ENCODE measurements at places on chromosomes 13 and 19. TPM values are rescaled to one million over a fixed set of nuclear protein-coding genes. Genes with fewer than 3 reads are reported as not detected.

- DNase-seq = no peak
- no peaks in the 10 kb centered on the region for H3K27me3 ChIP-seq
- H3K36me3 ChIP-seq = no peaks in the 10 kb centered on the region
- H3K4me3 ChIP-seq = no peak overlapping the region
Observed at GRCh38 chr13:60679928-60680694, 283.1 kb downstream of the TDRD3 start.

- H3K4me3 ChIP-seq = no peak within 1 kb of the TSS
- no peak for DNase-seq
- H3K4me1 ChIP-seq = no peaks in the 10 kb centered on the region
Observed at GRCh38 chr19:6887316-6887715, at the start of gene ADGRE1. ADGRE1 (plus strand) TSS chr19:6887579; CDS start chr19:6887609, 30 bp downstream.

DNA sequence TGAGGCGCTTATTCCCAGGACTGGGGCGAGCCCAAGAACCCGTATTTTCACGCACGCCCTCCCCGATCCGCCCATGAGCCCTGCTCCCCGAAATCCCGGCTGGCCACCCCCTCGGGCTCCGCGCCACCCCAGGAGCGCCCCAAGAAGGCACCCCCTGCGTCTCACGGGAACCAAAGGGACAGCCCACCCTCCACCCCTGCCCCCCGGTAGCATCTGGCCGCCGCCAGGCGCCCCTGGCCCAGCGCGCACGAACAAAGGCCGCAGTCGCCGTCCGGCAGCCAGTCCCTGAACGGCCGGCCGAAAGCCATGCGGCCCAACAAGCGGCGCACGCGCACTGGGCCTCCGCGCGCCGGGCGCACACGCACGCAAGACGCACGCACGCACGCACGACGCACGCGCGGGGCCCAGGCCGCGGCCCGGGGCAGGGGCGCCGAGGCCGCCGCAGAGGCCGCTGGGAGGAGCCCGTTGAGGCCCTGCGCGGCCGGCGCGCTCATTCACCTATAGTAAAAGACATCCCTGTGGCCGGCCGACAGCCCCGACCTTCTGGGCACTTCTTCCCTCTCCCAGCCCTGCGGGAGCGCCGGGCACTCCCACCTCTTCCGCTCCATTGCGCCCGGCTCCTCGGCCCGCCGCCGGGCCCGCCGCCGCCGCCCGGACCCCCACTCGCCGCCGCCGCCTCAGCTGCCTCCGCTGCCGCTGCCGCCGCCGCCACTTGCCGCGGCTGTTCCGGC, 476 bp downstream of the MBD3 start:
- peak; percentile 57 for DNase-seq
- H3K36me3 ChIP-seq = peaks cover 30% of the 10 kb centered on the region
- H3K27me3 ChIP-seq = no peaks in the 10 kb centered on the region
- no peaks in the 10 kb centered on the region for H3K4me1 ChIP-seq
- peak overlapping the region; percentile 81 for H3K4me3 ChIP-seq
- peak overlapping the region; percentile 91 for H3K27ac ChIP-seq

GRCh38 chr13:106905380-106906162, 337.6 kb upstream of the ARGLU1 start:
- H3K4me3 ChIP-seq = no peak overlapping the region
- H3K27ac ChIP-seq = no peak overlapping the region
- H3K4me1 ChIP-seq = no peaks in the 10 kb centered on the region
- H3K36me3 ChIP-seq = no peaks in the 10 kb centered on the region
- DNase-seq = no peak

DNA sequence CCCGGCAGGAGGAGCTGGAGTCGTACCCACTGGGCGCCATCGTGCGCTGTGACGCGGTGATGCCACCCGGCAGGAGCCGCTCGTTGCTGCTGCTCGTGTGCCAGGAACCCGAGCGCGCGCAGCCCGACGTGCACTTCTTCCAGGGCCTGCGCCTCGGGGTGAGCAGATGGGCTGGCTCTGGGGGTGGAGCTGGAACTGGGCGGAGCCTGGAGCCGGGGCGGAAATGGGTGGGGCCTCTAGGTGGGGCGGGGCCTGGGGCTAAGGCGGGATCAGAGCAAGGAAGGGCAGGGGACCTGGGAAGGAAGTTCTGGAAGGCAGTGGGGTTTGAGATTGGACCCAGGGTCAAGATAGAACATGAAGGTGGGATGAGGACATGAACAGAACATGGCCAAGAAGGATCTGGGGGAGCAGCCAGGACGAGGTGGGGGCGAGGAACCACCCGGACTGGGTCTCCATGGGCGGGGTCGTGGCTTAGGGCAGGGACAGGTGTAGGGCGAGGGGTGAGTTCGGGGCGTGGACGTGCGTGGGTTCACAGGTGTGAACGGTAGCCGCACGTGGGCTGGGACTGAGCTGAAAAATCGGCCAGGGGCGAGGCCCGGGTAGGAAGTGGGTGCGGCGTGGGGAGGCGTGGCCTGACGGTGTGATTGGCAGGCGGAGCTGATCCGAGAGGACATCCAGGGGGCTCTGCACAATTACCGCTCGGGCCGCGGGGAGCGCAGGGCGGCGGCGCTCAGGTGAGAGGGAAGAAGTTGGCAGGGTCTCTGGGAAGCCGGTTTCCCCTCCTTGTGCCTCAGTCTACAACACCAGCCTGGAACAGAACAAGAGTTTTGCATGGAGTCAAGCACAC, 4.7 kb downstream of the EPS8L1 start:
- DNase-seq = no peak
- H3K4me1 ChIP-seq = peaks cover 34% of the 10 kb centered on the region
- no peaks in the 10 kb centered on the region for H3K36me3 ChIP-seq
- peaks cover 11% of the 10 kb centered on the region for H3K27me3 ChIP-seq
- H3K27ac ChIP-seq = no peak overlapping the region

DNA sequence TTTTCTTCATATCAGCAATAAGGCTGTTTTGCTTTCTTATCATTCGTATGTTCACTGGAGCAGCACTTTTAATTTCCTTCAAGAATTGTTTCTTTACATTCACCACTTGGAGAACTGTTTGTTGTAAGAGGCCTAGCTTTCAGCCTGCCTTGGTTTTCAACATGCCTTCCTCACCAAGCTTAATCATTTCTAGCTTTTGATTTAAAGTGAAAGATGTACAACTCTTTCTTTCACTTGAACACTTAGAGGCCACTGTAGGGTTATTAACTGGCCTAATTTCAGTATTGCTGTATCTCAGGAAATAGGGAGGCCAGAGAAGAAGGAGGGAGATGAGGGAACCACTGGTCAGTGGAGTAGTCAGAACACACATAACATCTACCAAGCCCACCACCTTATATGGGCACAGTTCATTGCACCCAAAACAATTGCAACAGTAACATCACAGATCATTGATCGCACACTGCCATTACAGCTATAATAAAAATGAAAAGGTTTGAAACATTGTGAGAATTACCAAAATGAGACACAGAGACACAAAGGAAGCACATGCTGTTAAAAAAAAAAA, 181.4 kb upstream of the TUBA3C start:
- DNase-seq = no peak
- H3K4me3 ChIP-seq = no peak overlapping the region
- H3K36me3 ChIP-seq = no peaks in the 10 kb centered on the region
- H3K27me3 ChIP-seq = no peaks in the 10 kb centered on the region
- no peak overlapping the region for H3K27ac ChIP-seq
- no peaks in the 10 kb centered on the region for H3K4me1 ChIP-seq

- no peaks in the 10 kb centered on the region for H3K27me3 ChIP-seq
- no peak for DNase-seq
- no peaks in the 10 kb centered on the region for H3K36me3 ChIP-seq
- H3K4me1 ChIP-seq = no peaks in the 10 kb centered on the region
- H3K4me3 ChIP-seq = no peak overlapping the region
- no peak overlapping the region for H3K27ac ChIP-seq
Observed at GRCh38 chr13:101614491-101614890, 162.0 kb downstream of the ITGBL1 start.

DNA sequence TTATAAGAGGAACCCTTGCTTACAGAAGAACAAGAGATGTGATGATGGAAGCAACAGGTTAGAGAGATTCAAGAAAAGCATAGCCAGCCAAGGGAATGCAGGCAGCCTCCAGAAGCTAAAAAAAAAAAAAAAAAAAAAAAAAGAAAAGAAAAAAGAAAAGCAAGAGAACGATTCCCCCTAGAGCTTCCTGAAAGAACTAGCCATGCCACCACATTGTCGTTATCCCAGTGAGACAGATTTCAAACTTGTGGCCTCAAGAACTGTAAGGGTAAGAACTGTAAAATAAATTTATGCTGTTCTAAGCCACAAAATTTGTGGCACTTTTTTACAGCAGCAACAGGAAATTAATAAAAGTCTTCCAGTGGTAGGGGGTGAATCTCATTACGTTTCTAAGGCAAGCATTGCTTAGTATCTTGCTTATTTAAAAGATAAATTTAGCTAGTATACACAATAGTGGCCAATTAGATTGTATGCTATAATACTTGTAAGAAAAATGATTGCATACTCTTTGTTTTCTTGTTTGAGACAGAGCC, 21.8 kb downstream of the RFXAP start:
- H3K27ac ChIP-seq = no peak overlapping the region
- no peak overlapping the region for H3K4me3 ChIP-seq
- H3K27me3 ChIP-seq = no peaks in the 10 kb centered on the region
- no peak for DNase-seq
- H3K36me3 ChIP-seq = no peaks in the 10 kb centered on the region

DNA sequence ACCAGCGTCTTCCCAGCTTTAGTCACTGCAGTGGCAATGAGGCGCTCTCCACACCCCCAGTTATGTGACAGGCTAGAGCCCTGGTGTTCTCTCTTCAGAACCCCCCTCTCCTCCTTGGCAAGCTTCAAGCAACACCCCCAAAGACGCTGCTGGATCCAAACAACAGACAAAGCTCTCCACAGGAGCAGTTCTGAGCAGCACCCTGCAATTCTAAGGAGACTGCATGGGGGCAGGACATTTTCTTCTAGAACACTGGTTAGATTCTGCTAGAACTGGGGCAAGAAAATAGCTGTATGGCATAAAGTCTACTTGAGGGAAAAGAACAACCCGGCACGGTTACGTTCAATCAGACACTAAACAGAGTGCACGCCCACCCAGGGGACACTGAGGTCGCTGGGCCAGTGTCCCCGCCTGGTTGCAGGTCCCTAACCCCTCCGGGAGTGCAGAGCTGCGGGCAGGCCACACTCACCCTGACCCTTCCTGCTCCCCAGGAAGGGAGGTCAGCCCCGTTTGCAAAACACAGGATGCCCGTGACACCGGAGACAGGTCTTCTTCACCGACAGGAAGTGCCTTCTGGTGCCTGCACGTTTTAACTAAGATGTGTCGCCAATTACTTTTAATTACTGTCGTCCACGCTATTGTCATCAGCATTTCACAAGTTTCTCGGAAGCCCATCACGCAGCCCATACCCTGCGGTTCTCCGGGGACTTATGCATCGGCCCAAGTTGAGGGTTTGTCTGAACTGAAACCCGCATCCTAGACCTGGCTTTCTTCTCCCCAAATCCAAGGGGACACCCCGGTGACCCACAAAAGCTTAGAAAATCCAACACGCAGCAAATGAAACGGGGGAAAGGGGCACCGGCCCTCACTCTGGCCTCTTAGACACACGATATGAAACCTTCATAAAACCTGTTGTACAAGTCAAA, 943 bp downstream of the GJB6 start:
- no peak overlapping the region for H3K27ac ChIP-seq
- peaks cover 7% of the 10 kb centered on the region for H3K4me1 ChIP-seq
- no peak for DNase-seq
- H3K4me3 ChIP-seq = peak overlapping the region; percentile 26

GRCh38 chr19:33468361-33469170, 53.0 kb downstream of the PEPD start:
- no peak overlapping the region for H3K27ac ChIP-seq
- H3K27me3 ChIP-seq = no peaks in the 10 kb centered on the region
- no peak for DNase-seq

GRCh38 chr19:55504252-55504603, 16.0 kb downstream of the SSC5D start:
- no peaks in the 10 kb centered on the region for H3K36me3 ChIP-seq
- peak overlapping the region; percentile 48 for H3K4me3 ChIP-seq
- H3K27ac ChIP-seq = peak overlapping the region; percentile 81
- no peak for DNase-seq
- no peaks in the 10 kb centered on the region for H3K4me1 ChIP-seq

IGFL3 gene
- not detected for total RNA-seq

Measured in tibial nerve (tissue), 4 donors.